ENCODE measurements at places on chromosomes 12 and 14.

GRCh38 chr12:52442600-52443061, 8.5 kb upstream of the KRT75 start:
- peaks cover 25% of the 10 kb centered on the region for H3K27me3 ChIP-seq
- H3K27ac ChIP-seq: no peak overlapping the region
- H3K36me3 ChIP-seq: no peaks in the 10 kb centered on the region
- no peak for ATAC-seq

DNA sequence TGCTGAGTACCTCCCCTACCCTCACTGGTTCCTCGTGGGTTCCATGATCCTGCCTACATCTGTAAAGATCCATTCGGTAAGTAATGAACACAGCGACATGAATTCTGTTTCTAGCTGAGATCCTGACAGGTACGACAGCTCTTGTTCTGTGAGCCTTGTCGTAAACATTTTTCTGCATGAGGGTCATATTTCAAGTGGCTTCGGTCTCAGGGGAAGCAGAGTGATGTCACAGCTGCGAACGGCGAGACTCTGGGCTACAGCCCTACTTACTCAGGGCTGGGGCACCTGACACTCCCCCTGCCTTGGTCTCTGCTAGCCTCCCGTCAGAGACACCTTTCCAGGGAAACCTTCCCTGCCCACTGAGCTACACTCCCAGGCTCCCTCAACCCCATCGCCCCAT, 85.8 kb downstream of the RBM19 start:
- H3K27ac ChIP-seq: no peak overlapping the region
- peaks cover 10% of the 10 kb centered on the region for H3K4me1 ChIP-seq
- H3K36me3 ChIP-seq: peaks cover 64% of the 10 kb centered on the region
- no peak overlapping the region for H3K4me3 ChIP-seq
- no peaks in the 10 kb centered on the region for H3K27me3 ChIP-seq
- ATAC-seq: no peak

GRCh38 chr12:127277882-127278281, 989.1 kb upstream of the TMEM132C start:
- H3K27ac ChIP-seq: no peak overlapping the region
- peaks cover 13% of the 10 kb centered on the region for H3K27me3 ChIP-seq
- ATAC-seq: peak; percentile 47
- H3K4me3 ChIP-seq: no peak overlapping the region
- no peaks in the 10 kb centered on the region for H3K36me3 ChIP-seq

- H3K27me3 ChIP-seq: peaks cover 3% of the 10 kb centered on the region
- no peaks in the 10 kb centered on the region for H3K4me1 ChIP-seq
- no peak overlapping the region for H3K27ac ChIP-seq
- no peak for ATAC-seq
- H3K36me3 ChIP-seq: no peaks in the 10 kb centered on the region
- H3K4me3 ChIP-seq: no peak overlapping the region
These were observed 165.7 kb downstream of the SRGAP1 start for GRCh38 chr12:64010069-64010686.

DNA sequence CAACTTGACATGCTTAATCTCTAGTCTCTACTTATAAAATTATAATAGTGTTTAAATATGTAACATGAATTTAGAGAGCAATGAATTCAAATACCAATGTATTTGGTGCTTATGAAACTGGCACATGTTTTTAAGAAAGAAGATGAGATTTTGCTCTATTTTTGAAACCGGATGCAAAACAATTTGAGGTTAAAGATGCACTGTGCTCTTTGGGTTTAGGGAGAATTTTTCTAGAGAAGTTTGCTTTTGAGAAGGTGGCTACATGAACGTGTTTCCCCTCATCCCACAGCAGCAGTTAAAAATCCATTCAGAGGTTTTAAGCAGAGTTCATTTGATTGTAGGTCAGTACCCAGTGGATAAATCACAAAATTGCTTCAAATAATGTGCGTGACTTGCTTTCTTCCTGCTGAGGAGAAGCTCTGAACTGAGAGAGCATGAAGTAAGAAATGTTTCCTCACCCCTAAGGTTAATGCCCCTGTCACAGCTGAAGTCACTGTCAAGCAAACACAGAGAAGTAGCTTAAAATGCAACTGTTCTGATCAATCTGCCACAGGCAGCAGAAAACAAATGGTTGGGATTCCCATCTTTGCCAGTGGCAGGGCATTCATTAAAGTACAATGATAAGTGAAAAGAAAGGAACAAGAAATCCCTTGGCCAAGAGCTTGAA, 241.9 kb upstream of the SYT1 start:
- ATAC-seq: no peak
- no peaks in the 10 kb centered on the region for H3K4me1 ChIP-seq
- H3K27me3 ChIP-seq: no peaks in the 10 kb centered on the region
- H3K4me3 ChIP-seq: no peak overlapping the region
